ENCODE measurements at places on chromosomes 1 and 21.
A peak's percentile ranks its signal among the peaks of the same experiment; 100 is the strongest.

GRCh38 chr1:68383092-68383491, 66.7 kb downstream of the RPE65 start:
- DNase-seq, result no peak

GRCh38 chr1:89578946-89579684, 53.8 kb upstream of the LRRC8C start:
- no peak for DNase-seq

DNA sequence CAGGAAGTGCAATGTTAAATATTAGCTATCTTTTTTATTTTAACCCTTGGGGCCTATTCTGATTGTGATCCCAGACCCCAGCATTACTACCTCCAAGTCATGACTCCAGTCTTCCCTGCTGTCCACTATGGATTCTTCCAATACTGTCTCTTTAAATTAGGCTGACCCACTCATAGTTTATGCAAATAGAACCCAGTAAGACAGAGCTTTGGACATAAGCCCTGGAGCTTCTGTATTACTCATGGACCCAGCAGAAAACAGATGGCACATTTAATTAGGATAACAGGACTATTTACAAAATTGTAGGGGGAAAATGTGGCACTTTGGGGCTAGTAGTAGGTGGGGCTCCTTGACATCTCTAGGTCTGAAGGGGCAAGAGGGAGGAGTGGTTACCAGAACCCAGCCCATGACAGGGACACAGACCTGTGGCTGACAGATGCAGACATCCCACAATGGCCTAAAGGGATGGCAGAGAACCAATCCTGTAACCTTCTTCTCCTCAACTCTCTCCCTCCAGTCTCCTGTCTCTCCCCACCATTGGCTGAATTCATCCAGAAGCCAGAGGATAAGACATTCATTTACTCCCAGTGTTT, 233.5 kb downstream of the OMA1 start:
- DNase-seq, result no peak

- no peak for DNase-seq
Observed at GRCh38 chr1:1273209-1273511, 494 bp downstream of the UBE2J2 start.

GRCh38 chr1:155043301-155043702, 7.8 kb upstream of the ADAM15 start:
- no peak for DNase-seq

DNA sequence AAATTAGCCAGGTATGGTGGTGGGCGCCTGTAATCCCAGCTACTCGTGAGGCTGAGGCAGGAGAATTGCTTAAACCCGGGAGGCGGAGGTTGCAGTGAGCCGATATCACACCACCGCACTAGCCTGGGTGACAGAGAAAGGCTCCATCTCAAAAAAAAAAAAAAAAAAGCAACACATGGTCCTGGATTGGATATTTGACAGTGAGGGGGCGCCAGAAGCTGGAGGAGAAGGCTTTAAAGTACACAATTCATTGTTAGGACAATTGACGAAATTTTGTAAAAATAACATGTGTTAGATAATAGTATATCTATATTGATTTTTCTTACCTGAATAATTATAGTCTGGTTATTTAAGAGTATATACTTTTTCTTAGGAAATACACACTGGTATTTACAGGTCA, 50.2 kb upstream of the USP25 start:
- DNase-seq, result no peak

DNA sequence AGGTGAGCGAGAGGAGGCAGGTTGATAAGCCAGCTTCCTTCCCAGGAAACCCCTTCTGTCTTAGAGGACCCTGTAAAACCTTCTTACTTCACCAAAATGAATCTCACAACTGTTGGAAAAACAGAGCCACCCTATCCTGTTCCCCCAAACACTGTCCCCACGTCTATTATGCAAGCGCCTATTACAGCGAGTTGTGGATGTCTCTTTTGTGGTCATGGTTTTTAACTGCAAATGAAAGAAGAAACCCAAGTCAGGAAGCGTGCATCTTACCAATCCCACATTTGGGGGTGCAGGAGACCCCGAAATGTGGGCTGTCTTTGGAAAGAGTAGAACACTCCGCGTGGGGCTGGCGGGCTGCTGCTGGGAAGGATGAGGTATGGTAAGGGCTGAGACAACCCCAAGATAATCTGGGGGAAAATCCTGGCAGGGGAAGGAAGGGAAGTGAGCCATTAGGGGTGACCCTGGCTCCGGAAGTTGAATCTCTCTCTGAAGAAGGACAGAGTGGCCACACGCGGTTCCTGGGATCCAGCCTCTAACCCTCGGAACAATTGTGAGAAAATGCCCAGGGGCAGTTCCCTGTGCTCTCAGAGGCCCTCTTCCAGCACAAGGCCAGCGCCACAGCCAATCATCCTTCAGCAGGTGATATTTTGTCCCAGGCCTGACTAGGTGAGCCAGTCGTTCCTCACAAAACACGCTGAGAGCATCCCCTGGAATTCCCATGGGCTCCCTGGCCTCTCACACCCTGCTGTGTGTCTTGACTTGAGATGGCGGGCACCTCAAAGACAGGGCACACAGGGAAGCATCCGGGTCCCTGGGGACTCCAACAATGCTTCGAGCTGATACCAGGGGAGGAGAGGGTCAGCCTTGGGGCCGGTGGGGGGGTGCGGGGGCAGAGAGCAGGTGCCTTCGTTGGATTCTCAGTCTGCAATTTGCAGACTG, 168.5 kb upstream of the IRF2BP2 start:
- no peak for DNase-seq

GRCh38 chr1:246583056-246583440, 16.8 kb downstream of the CNST start:
- DNase-seq, result no peak

DNA sequence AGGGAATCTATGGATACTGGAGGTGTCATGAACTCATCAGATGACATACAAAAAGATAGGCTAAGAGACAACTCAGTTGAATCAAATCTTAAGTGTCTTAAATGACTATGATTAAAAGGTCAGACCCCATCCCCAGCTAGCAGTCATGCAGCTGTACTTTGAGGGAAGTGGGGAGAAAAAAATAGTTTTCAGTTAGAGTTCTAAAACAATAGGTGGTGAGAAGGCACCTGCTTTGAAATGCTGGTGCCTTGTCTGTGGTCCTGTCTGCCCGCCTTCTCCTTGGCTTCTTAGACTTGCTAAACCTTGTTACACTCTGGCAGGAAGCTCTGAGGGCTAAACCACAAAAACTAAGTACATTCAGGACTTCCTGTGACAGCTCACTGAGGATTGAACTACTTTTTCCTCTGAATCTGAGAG, 15.3 kb downstream of the CD2 start:
- DNase-seq, result no peak

DNA sequence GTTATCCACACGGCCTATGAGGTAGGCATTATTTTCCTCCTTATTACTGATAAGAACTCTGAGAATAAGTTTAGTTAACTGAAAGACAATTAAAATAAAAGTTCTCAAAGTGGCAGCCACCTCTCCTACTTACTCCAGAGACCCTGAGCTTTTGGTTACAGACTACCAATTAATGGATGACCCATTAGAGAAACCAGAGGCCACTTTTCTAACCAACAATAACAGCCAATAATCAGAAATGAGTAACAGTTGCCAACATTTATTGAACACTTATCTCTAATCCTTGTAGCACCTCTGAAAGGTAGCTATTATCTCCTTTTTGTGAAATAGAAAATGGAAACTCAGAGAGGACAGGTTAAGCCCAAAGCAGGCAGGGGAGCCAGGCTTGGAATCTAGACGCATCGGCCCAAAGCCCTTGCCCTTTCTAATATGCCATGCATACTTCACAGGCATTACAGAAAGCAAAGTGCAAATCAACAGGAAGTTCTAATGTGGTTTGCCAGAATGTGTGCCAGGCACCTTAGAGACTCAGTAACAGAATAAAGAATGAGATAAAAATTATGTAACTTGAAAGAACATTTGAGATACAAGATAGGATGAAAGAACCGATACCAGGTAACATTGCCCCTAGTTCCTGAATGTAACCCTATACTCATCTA, 50.0 kb downstream of the BEND5 start:
- DNase-seq, result no peak

- no peak for DNase-seq
Observed at GRCh38 chr1:28926629-28927265, 12.4 kb downstream of the EPB41 start.

- DNase-seq, result peak; percentile 89
Observed at GRCh38 chr1:1371746-1372711, 3.0 kb downstream of the AURKAIP1 start.

DNA sequence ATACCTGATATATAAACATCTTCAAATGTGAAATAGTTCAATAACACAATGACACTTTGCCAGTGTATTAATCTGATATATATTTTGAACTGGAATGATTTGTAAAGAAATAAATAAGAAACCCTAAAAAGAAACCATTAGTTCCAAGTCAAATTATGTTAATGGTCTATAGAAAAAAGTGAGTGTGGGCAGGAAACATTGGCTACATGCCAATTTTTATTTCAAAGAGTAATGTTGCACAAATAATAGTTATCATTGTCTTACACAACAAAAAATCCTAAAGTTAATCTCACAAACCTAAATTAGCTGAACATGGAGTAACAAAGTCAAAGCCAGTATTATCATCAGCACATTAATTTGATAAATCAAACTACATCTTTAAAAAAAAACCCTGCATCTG, 37.9 kb upstream of the BATF3 start:
- DNase-seq, result no peak

DNA sequence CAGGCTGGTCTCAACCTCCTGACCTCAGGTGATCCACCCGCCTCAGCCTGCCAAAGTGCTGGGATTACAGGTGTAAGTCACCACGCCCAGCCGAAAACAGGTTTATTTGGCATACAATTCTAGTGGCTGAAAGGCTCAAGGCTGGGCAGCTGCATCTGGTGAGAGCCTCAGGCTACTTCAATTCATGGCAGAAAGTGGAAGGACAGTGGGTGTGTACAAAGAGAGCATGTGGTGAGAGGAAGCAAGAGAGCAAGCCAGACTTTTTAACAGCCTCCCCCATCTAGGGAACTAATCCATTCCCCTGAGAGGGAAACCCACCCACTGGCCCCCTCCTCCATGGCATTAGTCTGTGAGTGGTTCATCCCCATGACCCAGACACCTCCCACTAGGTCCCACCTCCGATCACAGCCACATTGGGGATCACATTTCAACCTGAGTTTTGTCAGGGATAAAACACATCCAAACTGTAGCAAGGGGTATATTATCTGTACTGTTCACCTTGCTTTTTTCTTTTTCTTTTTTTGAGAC, 9.5 kb downstream of the BMP8A start:
- no peak for DNase-seq

All from endothelial cell (in vitro differentiated cells).